RPMI7951 (cell line): ENCODE measurements at places on chromosomes 7 and 10. TPM values are rescaled to one million over a fixed set of nuclear protein-coding genes. Genes with fewer than 3 reads are reported as not detected.

- DNase-seq = no peak
Observed at GRCh38 chr10:93062514-93063143, 2.0 kb downstream of the CYP26C1 start.

DNA sequence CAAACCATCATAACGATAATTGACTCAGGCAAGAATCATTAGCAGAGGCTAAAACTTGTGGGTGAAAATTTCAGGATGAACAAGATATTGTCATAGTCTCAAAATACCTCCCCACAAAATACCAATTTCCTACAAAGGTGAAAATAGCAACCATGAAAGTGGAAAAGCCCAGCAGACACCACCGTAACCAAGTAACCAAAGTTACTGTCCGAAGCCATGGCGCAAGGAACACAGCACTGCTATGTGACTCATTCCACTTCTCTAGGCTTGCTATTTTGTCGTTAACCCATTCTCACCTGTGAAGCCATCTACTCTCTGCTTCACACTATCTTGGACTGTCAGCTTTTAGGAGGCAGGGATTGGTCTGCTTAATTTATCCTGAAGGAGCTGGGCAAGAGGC lies 113.8 kb upstream of the CACUL1 start:
- no peak for DNase-seq

DNA sequence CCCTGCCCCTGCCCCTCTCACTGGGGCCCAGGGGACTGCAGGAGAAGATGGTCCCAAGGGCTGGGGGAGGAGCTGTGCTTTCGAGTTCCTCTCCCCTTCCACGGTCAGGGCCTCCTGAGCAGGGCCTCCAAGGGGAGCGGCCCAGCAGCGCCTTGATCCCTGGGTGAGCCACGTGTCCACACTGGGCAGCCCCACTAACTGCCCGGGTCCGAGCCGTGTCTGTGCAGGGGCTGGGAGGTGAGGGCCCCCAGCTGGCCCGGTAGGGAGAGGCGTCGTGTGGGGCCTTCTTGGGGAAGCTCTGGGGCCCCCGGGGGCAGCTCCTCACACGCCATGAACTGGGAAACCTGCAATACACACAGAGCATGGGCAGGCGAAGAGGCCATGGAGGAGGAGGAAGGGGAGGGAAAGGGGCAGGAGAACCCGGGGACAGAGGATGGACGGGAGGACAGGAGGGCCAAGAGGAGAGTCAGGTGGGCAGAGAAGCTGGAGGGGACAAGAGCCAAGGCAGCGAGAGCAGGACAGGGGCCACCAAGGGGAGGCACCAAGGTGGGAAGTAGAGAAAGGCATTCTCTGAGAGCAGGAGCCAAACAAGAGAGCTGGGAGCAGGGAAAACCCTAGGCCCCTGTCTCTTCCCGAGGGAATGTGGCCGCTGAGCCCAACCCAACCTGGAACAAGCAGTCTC lies 32.8 kb downstream of the KCNH2 start:
- DNase-seq = no peak

TEX47 gene
- total RNA-seq = not detected in 2 replicates

- no peak for DNase-seq
Observed at GRCh38 chr10:125013529-125013872, 71.6 kb downstream of the ZRANB1 start.

GRCh38 chr7:70585071-70585470 lies 546.9 kb upstream of the GALNT17 start:
- DNase-seq = no peak

OPN1SW gene
- not detected in 2 replicates for total RNA-seq

SLC35B4 gene
- 13.9 and 14.9 TPM in 2 replicates for total RNA-seq
